ENCODE measurements at places on chromosomes 12 and 14.

- DNase-seq: no peak
Measured at GRCh38 chr14:66606826-66607225, 98.9 kb downstream of the GPHN start.

DNA sequence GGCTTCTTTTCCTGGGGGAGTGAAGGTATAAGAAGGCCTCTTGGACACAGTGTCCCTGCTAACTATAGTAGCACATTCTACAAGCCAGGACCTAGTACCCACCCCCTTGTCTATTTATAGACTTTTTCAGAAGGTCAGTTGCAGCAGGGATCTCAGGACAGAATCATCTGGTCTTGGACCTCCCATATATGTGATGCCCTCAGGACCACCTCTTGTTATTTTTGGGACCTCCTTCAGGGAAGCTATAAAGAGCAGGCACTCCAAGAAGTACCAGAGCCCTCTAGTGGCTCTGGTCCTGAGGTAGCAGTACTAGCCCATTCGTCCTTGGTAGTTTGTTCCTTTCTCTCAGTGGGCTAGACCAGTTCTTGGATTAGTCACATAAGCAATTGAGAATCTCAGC is 4.3 kb downstream of the COQ10A start:
- no peak for DNase-seq

DNA sequence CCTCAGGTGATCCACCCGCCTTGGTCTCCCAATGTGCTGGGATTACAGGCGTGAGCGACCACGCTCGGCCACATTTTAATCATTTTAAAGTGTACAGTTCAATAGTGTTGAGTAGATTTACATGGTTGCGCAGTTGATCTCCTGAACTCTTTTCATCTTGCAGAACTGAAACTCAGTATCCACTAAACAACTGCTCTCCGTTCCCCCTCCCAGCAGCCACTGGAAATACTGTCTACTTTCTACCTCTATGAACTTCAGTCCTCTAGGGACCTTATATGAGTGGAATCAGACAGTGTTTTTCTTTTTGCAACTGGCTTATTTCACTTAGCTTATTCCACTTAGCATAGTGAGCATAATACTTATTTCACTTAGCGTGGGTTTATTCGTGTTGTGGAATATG is 53.7 kb downstream of the KCTD10 start:
- no peak for DNase-seq

GRCh38 chr14:88551094-88551870 is 3.5 kb downstream of the PTPN21 start:
- no peak for DNase-seq

DNA sequence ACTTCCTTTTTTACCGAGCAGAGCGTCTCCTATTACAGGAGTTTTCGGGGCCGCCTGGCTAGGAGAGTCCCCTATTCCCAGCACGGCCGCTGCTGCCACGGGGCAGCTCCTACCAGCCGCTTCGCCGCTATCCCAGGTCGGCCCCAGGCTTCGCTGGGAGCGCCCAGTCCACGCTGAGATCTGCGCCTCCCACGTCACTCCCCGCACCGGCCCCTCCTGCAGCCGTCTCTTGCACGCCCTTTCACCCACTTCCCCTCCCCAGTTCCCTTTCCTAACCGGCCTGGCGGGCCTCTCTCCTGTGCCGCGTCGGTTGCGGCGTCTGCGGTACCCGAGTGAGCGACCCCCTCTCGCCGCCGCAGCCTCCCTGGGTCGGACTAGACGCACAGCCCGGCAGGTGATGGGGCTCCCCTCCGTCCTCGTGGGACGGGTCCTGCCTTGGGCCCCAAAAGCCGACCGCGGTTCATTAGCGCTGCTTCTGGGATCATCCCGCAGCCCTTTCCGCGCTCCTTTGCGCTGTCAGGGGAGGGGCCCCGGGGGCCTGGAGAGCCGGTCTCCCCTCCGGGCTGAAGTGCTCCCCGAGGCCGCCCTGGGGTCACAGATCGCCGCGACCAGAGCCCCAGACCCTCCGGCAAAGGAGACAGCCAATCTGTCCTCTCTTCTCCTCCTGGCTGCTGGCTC is 1318.4 kb downstream of the TMEM121 start:
- DNase-seq: peak; percentile 66

DNA sequence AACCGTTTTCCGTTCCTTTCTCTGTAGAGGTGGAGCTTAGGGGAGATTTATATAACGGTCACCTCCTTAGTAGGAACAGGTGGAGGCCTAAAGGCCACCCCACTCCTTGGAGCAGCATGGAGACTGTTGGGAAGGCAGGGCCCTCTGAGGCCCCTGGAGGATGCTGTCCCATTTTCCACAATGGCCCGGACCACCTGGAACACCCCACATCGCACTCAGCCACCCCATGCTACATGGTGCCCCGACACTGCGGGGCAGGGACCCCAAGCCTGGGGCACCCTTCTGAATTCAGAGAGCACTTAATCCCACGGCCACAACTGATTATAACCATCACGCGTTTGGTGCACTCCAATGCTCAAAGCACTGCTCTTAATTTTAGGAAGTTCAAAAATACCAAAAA is 41.4 kb downstream of the C14orf132 start:
- DNase-seq: no peak

DNA sequence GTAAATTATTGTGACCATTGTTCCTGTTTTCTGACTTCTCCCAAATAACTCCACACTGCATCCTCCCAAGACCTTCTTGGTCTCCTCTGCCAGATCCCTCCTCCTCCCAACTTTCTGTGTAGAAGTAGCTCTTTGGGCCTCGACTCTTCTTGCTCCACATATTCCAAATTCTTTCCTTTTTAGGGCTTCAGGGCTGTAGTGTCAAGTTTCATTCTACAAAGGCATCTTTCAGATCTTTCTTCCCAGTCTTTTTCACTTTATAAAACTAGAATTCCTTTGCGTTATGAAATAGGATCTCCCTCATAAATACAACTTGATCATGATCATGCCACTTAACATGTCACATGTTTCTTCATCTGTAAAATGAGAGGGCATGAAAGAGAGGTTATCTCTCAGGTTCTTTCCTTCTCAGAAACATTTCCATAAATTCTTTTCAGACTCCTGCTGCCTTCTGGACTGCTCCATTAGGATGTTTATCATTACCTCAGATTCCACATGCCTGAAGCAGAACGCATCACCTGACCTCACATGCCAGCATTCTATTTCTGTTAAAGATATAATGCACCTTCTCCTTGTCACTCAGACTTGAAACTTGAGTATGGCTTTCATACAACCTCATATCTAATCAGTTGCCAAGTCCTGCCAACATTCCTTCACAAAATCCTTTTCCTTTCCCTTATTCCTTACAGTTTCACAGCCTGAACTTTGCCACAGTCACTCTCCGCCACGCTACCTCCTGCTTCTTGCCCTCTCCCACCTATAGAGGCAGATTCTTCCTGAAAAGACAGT is 8.5 kb downstream of the SLC38A1 start:
- DNase-seq: no peak

GRCh38 chr14:59271256-59271655 is 82.8 kb downstream of the DAAM1 start:
- DNase-seq: no peak

DNA sequence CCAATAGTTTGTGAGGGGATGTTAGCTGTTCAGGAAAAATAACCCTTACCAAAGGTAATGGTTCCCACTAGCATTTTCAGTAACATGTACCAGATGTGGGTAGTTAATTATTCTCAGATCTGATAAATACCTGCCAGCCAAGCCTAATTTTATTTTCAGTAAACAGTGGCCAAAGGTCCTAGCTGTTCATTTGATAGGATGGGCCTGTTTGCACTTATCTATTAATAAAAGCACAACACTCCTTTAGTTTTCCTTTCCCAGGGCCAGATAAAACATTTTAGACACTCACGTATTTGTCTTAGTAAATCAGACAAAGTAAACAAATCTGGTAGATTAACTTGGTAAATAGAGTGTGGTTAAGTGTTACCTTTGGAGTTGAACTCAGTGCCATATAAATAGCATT is 345.1 kb downstream of the RAD51B start:
- no peak for DNase-seq

GRCh38 chr12:95890958-95891357 is 32.2 kb downstream of the SNRPF start:
- no peak for DNase-seq

- DNase-seq: no peak
Measured at GRCh38 chr14:50947446-50947845, 3.2 kb upstream of the PYGL start.

GRCh38 chr12:131413471-131413870 is 297.4 kb upstream of the SFSWAP start:
- DNase-seq: no peak

DNA sequence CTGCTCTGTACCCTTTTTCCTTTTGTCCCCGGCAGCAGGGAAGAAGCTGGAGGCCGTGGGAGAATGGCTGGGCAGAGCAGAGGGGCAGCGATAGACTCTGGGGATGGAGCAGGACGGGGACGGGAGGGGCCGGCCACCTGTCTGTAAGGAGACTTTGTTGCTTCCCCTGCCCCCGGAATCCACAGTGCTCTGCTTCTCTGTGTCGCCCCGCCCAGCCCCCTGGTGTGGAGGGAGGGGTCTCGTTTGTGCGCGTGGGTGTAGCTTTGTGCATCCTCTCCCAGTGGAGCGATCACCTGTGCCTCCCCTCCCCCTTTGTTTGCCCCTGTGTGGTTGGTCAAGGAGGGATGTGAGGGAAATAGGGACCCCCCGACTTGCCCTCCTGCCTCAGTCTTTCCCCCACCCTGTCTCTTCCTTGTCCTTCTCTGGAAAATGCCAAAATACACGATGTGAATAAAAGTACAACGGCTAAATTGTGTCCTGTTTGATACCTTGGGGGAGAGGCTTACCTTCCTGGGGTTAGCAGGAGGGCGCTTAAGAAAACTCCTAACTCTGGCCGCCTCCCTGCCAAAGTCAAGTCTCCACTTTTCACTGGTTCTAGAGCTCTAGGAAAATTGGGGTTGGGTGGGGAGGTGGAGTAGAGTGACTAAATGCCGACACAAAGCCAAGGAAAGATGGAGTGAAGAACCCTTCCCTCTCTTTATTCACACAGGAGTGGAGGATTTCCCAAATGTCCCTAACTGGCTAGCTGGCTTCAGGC is 990 bp upstream of the TPI1 start:
- no peak for DNase-seq

DNA sequence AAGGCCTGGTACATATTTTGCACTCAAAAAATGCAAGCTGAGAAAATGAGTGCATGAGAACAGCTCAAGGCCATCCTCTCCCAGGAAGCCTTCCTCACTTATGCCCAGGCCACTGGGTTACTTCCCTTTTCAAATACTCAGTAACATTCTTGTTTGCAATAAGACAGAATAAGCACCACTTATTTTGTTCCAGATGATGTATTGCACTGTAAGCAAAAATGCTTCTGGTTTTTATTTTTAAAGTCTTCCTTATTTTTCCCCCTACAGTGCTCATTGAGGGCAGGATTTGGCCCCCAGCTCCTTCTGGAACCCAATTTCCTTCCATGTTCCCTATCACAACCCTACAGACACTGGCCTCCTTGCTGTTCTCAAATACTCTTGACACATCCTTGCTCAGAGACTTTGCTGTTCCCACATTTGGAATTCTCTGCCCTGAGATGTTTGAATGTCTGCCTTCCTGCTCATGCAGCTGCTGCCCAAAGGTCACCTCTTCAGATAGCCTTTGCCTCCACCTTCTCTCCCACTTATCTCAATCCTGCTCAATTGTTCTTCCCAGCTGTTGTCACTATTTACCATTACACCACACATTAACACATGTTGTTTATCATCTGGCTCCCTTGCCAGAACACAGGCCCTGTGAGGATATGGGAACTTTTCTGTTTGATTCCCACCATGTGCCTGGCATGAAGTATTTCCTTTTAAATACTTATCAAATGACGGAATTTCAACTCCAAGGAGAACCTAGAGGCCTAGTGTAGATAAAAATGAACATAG is 49.9 kb downstream of the IFNG start:
- no peak for DNase-seq

GRCh38 chr14:91872011-91872501 is 4.7 kb upstream of the TC2N start:
- no peak for DNase-seq

GRCh38 chr12:98644433-98644711 is 216 bp downstream of the IKBIP start:
- DNase-seq: no peak

DNA sequence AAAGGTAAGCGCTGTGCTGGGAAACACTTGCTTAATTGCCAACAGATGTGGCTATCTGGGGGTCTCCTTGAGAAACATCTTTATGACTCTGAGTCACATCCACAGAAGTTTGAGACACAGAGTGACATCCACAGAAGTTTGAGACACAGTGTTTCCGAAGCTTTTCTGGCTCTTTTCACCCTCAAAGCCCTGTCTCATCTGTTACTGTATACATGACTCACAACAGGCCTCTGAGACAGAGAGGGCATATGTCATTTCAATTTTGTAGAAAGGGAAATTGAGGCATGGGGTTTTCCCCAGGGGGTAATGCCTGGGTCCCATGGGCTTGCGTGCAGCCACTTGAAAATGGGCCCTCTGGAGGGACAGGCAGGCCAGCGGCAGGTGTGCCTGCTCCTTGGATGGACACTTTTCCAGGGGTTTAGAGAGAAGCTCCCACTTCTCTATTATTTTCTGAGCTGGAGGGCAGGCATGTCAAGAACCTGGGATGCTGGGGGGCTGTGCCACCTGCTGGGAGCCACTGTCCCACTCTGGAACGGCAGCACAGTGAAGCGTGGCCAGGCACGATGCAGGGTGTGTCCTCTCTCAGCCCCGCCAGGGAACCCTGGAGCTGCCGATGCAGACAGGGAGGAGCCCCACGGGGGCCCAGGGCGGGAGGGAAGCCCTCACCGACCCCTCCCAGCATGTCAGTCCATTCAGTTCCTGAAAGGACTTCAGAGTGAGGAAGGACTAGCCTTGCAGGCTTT is 111.3 kb upstream of the FKBP4 start:
- no peak for DNase-seq

GRCh38 chr12:132950844-132951535 is 5.1 kb downstream of the ZNF605 start:
- no peak for DNase-seq

DNA sequence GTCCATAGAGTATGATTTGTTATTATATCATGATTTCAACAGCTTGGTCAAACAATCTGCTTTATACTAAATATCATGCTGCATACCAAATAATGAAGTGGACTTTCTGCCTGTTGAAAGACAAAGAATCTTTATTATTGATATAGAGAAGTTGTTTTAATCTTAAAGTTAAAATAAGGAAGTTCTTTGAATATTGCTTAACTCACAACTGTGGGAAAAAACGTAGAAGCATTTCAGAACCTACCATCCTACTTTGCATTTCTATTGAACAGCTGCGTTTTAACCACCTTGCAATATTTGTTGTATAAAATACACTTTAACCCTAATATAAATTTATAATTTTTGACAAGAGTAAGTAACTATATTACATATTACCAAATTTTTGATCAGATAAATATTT is 22.9 kb upstream of the ARL1 start:
- DNase-seq: no peak

- DNase-seq: no peak
Measured at GRCh38 chr14:89163031-89163636, 253.9 kb downstream of the FOXN3 start.

- DNase-seq: no peak
Measured at GRCh38 chr12:120659151-120659525, 18.7 kb downstream of the CABP1 start.

GRCh38 chr12:64814432-64814831 is 10.0 kb upstream of the TBC1D30 start:
- peak; percentile 78 for DNase-seq

- DNase-seq: no peak
Measured at GRCh38 chr12:49489154-49489553, 49.7 kb upstream of the KCNH3 start.
